ENCODE measurements at places on chromosomes 7 and 10. TPM values are rescaled to one million over a fixed set of nuclear protein-coding genes. Genes with fewer than 3 reads are reported as not detected.

The CYP2C9 gene
- not detected for total RNA-seq

The SYT15 gene
- total RNA-seq, result 11.6 TPM

The CPA5 gene
- not detected for total RNA-seq

The MBL2 gene
- total RNA-seq, result not detected

The KCTD7 gene
- total RNA-seq, result 14.3 TPM

The SFXN3 gene
- 81.3 TPM for total RNA-seq

The A1CF gene
- total RNA-seq, result 0.17 TPM

The INMT gene
- 248 TPM for total RNA-seq

The IKZF1 gene
- 53.5 TPM for total RNA-seq

The HOXA11 gene
- not detected for total RNA-seq

The DGKI gene
- 0.34 TPM for total RNA-seq

The GTF2IRD1 gene
- total RNA-seq, result 24.0 TPM

The SPDYE2 gene
- total RNA-seq, result not detected

The LIPN gene
- not detected for total RNA-seq

The CLDN3 gene
- total RNA-seq, result 95.0 TPM

The INA gene
- not detected for total RNA-seq

The RBP4 gene
- total RNA-seq, result 48.3 TPM

The HPS1 gene
- 103 TPM for total RNA-seq

The HOXA4 gene
- total RNA-seq, result 8.4 TPM

The LRIT1 gene
- total RNA-seq, result not detected

The SMURF1 gene
- total RNA-seq, result 48.2 TPM

The NKX2-3 gene
- total RNA-seq, result 0.20 TPM

The MMD2 gene
- not detected for total RNA-seq

The BEND7 gene
- 41.7 TPM for total RNA-seq

The VWDE gene
- 0.22 TPM for total RNA-seq

The GNAI1 gene
- total RNA-seq, result 23.7 TPM

The DOCK4 gene
- 80.3 TPM for total RNA-seq

The CTTNBP2 gene
- total RNA-seq, result 3.3 TPM

The DYNC1I1 gene
- 1.2 TPM for total RNA-seq
